ELR (cell line): ENCODE measurements at places on chromosomes 7 and 10.

GRCh38 chr10:114544045-114544659 is 113.9 kb downstream of the ABLIM1 start:
- no peak for DNase-seq

- no peak for DNase-seq
Observed at GRCh38 chr10:124372899-124373298, 45.8 kb downstream of the OAT start.

GRCh38 chr7:139976055-139976837 is 86.5 kb downstream of the PARP12 start:
- no peak for DNase-seq

DNA sequence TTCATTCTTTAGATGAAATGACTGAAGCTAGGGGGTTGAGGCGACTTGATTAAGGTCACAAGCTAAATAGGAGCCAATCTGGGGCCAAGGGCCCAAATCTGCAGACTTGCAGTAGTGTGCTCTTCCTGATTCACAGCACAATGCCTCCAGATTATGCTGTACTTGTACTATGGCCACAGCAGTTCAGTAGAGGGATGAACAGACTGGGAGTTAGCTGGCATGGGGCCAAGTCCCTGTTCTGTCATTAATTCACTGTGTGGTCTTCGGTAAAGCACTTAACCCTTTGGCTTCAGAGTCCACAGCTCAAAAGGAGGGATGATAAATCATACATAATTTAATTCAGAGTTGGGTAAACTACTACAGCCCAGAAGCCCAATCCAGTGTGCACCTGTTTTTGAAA is 196.8 kb downstream of the XPNPEP1 start:
- DNase-seq, result no peak

GRCh38 chr10:5525561-5526341 is 990 bp downstream of the CALML3 start:
- no peak for DNase-seq

DNA sequence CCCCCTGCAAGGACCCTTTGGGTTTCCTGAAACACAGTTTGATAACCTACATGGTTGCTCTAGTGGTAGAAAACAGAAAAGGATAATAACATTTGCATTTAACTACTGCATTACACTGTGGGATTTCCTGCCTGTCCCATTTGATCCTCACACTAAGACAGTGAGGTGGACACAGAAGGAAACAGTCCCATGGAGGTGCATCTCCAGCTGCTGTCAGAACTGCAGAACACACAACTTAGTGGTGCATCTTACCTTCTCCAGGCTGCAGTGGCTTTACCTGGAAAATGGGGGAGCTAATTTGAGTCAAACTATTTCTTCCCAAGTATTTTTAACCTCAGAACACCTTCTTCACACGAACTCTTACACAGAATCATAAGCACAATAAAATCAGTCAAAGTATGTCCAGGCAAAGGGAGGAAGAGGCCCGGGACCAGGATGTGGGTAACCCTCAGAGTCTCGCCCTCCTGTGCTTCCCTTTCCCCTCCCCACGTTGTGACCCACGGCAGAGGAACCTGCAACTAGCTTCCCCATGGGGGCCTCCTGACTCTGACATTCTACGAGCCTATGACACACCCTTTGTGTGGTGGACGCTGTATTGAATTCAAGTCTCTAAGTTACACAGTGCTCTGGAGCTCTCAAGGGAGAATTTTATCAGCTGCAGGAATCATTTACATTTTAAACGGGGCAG is 33.7 kb downstream of the SCRN1 start:
- no peak for DNase-seq

DNA sequence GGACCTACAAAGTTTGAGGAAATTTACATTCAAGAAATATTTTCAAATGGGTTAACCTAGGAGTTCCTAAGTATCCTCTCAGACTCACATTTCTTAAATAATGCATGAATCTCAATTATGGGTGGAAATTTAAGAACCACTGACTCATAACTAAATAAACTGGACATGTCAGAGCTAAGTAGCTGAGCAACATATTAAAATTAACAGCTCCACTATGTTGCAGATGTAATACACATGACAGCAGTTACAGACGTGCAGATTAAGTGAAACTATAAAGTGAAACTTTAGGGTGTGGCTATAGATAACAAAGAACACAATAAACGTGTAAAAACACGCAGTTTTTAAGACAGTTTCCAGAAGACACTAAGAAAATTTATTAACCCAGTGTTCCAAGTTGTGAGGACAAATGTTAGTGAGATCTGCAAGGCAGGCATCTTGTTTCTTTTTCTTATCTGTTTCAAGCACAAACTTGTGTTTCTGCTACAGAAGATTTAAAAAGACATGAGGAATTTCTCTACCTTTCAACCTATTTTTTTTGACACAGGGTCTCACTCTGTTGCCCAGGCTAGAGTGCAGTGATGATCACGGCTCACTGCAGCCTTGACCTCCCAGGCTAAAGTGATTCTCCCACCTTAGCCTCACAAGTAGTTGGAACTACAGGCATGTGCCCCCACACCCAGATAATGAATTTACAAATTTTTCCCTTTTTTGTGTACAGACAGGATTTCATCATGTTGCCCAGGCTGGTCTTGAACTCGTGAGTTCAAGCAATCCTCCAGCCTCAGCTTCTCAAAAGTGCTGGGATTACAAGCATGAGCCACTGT is 25.3 kb downstream of the DNMBP start:
- DNase-seq, result peak; percentile 64

DNA sequence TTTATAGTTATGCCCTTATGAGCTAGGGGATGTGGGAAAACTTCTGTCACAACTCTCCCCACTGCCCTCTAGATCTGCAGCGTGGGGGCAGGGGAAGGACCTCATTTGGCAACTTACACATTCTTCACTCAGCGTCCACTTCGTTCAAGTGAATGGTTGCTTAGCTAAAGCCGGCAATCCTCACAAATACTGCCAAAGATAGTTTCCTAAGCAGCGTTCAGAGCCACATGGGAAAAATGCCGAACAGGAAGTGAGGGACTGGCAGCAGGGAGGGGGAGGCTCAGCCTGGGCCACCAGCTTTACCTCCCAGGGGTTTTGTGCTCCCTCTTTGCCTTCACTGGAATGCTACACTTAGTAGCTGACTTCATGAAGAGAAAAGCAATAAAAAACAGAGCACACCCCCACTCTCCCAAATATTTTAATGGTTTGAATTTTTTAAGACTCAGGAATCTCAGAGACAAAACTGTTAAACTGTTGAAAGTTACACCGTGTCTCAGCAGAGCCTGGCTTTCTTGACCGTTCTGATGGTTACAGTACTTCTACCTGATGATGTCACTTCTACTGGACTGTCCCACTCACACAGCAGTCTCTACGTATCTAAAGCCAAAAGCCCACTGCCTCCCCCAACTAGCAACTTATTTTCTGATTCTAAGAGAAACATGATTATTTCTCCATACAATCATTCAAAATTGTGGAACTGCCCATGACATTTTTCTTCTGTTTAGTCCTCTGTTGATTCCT is 10.4 kb downstream of the GRM3 start:
- no peak for DNase-seq

GRCh38 chr10:86733260-86733671 is 23.2 kb upstream of the BMPR1A start:
- no peak for DNase-seq

GRCh38 chr10:77899080-77899477 is 27.5 kb downstream of the DLG5 start:
- DNase-seq, result peak; percentile 69

DNA sequence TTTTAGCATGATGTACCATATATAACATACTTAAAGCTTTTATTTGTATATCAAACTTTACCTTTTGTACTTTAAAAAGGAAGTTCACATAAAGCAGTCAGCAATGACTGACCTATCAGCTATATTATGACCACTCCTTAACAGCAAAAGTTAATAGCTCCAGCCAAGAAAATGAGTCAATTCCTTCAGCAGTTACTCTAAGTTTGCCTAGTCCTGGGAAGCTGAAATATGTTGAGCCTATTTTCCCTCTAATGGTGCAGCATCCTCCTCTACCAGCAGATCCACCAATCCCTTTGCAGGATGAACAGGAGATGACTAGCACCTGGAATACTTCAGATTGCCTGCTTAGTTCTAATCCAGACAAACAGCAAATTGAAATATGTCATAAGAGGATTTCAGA is 64.2 kb downstream of the CUL2 start:
- peak; percentile 75 for DNase-seq

GRCh38 chr10:77857272-77857671 is 69.3 kb downstream of the DLG5 start:
- no peak for DNase-seq

DNA sequence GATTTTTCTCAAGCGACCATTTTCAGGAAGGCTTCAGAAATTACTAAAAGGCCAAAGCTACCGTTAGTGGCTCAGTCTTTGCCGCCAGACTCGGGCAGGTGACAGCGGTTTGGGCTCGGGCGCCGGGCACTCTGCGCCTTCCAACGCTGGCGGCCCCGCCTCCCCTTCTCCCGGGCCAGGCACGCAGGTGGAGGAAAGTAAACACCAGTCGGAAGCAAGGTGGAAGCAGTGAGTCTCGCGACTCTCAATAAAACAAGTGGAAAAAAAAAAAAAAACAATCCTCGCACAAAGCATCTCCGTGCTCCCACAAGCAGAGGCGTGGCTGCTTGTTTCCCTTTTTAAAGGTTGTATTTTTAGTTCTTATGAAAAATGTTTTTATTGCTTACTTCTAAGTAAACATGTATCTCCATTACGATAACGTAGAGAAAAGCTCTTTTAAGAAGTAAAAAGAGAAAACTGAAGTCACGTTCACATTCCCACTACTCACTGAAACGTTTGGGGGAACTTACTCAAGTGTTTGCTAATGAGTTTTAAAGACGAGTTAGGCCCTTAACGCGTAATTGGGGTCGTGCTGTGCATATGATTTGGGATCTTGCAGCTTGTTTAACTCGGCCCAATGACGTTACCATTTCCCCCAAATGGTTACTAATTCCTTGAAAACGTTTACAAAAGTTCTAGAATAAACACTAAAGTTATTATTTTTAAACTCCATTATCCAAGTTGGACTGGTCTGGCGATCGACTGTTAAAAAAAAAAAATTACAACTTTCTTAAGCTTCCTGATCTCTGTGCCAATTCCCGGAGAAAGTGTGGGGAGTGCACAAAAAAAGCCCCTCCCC is 864 bp downstream of the CDCA7L start:
- DNase-seq, result peak; percentile 42

DNA sequence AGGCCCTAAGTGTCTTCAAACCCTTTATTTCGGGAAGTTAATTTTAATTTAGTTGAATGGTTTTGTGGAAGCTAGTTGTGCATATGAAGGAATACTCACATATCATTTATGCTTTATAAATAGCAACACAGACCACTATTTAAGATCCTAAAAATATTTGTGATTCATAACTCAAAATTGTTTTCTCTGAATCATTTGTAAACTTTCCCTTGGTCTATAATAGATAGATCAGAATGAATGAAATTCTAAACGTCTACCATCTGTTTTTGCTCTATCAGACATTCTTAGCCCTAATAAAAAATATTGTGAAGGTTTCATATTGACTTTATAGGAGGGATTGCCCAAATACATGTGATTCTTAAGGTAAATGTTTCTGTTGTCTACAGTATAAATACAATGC is 43.5 kb downstream of the LOXL4 start:
- peak; percentile 53 for DNase-seq

DNA sequence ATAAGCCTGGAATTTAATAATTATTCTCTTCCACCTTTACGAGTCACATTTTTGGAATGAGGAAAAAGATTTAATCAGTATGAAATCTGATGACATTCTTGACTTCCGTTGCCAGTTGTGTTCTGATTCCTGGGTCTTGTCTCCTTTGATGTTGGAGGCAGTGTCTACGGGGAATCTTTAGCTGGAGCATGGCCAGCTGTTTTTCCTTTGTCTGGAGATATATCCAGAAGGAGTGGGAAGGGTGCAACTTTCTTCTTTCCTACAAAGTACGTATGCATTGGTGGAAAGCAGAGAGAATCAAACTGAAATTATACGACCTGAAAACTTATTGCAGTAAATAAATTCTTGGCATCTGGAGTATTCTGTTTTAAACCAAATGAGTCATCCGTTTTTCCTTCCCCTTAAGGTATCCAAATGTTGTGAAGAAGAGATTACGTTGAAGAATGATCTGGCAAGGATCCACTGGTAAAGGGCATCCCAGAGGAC is 6.9 kb upstream of the GNG11 start:
- DNase-seq, result peak; percentile 80

- no peak for DNase-seq
Observed at GRCh38 chr10:53477313-53477675, 704.7 kb upstream of the MBL2 start.

- DNase-seq, result peak; percentile 57
Observed at GRCh38 chr7:129471402-129471827, 30.9 kb upstream of the SMKR1 start.

DNA sequence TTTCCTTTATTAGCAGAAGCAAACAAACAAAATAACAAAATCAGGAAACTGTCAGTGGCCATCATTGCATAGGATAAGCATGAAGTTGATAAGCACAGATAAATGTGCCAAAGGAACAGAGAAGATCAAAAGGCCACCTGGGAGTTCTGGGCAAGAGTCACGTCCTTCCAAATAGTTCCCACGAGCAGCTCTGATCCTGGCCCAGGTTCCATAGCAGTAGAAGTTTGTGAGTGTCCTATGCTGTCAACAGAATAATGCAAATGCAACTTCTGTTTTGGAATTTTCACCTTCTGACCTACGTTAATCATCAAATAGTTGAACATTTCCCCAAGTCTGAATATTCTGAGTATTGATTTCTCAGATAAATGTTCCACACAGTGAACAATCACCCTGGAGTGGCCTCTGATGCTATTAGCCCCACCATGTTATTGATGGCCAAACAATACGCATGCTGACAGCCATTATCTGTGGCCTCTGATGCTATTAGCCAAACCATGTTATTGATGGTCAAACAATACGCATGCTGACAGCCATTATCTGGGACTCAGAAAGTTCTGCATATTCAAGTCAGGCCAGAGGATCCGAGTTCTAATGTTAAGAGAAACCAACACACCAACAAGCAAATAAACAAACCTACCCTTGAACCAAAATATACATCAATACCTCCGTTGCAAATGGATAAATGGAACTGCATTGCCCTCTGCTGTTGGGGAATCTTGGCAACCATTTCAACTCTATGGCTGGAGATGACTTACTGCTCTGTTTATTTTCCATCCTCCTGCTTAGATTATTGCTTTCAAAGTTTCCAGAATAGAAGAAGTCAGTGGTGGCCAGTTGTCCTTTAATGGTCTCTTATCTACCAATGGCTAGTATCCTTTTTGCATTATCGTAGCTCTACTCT is 63.3 kb downstream of the MRC1 start:
- DNase-seq, result peak; percentile 53

- peak; percentile 49 for DNase-seq
Observed at GRCh38 chr10:98485959-98486358, 39.2 kb upstream of the HPS1 start.

GRCh38 chr10:51214207-51215196 is 140.2 kb downstream of the PRKG1 start:
- DNase-seq, result no peak

DNA sequence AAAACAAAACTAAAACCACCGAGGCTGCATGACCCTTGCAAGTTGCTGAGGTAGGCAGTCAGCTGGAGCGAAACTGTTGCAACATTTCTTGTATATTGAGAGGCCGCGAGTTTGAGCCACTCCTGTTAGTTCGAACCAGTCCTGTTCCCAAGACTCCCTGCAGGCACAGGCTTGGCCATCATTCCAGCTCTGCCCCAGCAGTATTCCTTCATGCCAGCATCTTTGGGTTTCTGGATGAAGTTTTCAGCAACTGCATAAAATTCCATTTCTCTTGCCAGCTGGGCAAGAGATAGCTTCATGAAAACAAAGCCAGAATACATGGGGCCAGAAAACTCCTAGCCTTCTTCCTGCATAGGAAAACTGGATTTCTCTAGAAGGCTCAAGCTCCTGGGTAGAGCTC is 207.6 kb downstream of the FRMD4A start:
- DNase-seq, result no peak
